ENCODE measurements at places on chromosomes 2 and 18.

GRCh38 chr2:40096360-40096759, 317.3 kb upstream of the THUMPD2 start:
- no peak for DNase-seq

DNA sequence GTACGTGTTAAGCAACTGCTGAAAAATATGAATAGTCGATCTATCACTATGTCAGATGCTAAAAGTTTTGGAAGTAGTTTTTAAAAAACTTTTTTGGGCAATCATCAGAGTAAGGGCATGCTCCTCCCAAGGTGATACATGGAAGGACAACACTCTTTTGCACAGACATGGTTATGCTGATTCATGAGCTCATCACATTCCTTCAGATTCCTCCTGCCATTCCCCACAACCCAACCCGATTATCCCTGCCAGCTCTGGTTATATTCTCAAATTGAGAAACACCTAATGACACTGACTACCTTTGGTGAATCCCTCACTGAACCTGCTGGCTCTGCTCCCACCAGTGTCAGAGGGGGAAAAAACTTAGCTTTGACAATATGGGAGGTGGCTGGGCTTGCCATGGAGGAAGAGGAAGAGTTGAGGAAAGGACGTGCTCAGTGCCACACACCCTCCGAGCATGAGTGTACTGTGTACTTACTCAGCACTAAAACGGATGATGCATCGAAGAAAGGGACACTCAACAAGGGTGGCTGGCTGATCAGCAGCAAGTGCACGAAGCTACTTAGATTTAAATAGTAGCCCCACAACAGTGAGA, 83.9 kb upstream of the RNU4ATAC start:
- no peak for DNase-seq

GRCh38 chr2:218894151-218894879, 13.7 kb downstream of the WNT10A start:
- DNase-seq = no peak

DNA sequence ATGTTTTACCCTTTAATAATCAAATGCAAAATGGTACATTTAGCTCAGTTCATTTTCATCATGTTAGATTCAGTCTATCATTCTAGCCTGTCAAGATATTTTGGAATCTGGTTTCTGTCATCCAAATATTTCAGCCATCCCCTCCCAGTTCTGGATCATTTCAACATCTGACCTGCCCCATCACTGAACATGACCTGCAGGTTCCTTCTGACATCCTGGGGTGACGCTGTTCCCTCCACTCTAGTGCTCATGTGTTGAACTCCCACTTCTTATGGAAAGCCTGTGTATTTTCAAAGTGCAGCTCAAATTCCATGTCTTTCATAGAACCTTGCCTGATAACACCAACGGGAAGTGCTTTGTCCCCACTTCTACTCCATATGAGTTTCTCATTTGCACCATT, 320.0 kb upstream of the TNP1 start:
- no peak for DNase-seq

DNA sequence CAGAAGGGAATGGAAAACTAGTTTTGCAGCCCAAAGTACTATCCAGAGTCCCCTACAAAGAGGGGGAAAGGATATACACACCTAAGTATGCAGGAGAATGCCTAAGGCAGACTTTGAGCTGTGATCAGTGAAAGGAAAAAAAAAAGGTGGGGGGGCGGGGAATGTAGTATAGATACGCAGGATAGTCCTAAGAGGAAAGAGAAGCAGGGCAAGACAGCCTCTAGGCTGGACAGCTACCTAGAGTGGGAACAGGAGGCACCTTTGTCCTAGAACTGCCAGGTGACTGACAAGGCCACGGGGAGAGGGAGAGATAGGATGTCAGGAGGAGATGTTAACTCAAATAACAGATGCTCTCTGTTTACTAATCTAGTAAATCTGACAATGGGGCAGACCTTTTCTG, 6.0 kb downstream of the REEP1 start:
- DNase-seq = no peak

DNA sequence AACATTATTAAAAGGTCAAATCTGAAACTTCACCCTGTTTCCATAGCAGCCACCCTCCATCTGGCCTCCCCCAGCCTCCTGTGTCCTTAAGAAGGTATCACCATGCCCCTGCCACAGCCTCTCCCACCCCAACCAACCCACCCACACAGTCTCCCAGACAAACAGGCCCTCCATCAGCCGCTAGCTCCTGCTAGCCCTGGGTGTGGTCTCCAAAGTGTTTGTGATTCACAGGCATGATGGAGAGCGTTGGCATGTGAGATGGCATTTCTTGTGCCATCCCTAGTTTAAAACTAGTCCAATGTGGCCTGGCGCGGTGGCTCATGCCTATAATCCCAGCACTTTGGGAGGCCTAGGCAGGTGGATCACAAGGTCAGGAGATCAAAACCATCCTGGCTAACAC, 44.9 kb upstream of the GPR45 start:
- DNase-seq = no peak

DNA sequence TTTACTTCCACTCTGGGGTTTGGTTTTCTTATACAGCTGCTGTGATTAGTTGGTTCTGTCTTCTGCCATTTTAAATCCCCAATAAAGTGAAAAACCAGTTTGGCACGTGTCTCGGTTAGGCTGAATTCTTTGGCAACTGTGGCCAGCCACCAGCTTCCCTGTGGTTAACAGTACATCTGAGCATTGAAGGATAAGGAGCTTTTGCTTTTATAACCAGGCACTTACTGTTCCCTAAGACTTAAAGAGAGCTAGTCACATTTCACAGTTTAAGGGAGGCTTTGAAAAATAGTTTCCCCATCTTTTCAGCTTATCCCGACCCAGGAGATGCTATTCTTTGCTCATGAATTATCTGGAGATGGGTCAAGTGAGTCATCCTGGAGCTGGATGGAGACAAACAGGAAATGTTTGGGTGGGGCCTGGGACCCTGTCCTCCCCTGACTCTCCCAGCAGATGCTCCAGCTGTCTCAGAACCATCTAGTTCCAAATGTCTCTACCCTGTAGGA, 57.3 kb upstream of the EML6 start:
- DNase-seq = no peak

GRCh38 chr18:62588217-62588616, 65.4 kb downstream of the ZCCHC2 start:
- no peak for DNase-seq

GRCh38 chr2:241485172-241485911, 23.0 kb downstream of the STK25 start:
- DNase-seq = no peak

GRCh38 chr2:26997394-26997793, 27.0 kb downstream of the MAPRE3 start:
- DNase-seq = no peak

GRCh38 chr2:112958428-112959108, 19.2 kb upstream of the IL36G start:
- DNase-seq = peak; percentile 13

GRCh38 chr2:240143801-240144648, 3.6 kb upstream of the OTOS start:
- peak; percentile 77 for DNase-seq

GRCh38 chr18:23114911-23115310, 20.4 kb upstream of the CABLES1 start:
- DNase-seq = no peak

DNA sequence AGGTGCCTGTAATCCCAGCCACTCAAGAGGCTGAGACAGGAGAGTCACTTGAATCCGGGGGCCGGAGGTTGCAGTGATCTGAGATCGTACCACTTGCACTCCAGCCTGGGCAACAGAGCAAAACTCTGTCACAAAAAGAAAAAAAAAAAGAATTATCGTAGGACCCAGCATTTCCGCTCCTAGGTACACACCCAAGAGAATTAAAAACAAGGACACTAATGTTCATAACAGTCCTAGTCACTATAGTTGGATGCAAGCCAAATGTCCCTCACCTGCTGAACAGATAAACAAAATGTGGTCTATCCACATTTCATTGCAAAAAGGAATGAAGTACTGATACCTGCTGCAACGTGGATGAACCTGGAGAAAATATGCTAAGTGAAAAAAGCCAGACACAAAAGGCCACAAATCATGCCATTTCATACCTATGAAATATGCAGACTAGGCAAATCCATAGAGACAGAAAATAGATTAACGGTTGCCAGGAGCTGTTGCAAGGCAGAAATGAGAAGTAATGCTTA, 21.2 kb downstream of the ADRA2B start:
- DNase-seq = no peak

DNA sequence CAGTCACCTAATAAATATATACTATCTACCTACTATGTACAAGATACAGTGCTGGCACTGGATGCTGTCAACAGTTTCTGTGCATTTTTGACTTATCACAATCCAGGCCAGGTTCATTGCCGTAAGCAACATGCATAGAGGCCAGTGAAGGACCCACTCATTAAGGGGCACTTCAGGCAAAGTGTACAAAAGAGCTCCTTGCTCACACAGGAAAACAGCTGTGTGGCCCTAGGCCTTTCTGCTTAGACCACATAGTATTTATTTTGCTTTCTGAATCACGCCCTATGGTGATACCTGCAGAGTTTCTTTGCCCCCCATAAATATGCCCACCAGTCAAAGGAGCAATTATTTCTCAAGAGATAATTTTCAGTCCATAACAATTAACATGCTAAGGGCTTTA, 39.6 kb upstream of the STAT4 start:
- no peak for DNase-seq

DNA sequence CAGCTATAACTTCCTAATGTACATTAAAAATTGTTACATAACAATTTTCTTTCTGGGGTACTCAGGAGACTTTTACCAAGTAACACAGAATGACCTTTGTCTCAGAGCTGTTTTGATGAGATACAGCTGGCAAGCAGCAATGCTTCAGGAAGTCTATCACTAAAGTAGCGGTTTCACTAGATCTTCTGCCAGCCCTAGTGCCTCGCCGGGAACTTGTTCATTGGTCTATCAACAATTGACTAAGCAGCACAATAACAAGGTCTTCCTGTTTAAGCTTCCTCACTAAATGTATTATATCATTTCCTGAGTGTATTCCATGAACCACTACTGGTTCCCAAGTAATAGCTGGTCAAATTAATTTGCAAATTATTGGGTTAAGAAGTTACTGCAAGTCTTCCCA, 69.2 kb downstream of the TRIP12 start:
- peak; percentile 38 for DNase-seq

- DNase-seq = no peak
Measured at GRCh38 chr2:144642131-144642530, 122.2 kb upstream of the ZEB2 start.

DNA sequence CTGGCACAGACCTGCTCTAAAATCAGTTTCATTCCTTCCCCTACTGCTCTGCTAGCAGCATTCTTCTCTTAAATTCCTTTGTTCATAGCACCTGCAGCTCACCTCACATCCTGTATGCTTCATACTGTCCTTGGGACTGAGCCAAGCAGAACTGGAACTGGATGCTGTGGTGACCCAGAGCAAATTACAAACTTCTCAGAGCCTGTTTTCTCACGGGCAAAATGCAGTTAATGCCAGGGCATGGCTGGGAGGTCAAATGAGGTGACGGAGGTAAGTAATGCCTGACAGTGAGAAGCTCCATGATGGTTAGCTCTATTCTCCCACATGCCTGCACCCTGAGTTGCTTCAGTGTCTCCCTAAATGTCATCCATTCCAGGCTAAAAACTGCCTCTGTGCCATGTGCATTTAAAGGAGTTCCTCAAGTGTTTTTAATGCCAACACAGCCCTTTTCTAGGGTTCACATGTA, 29.7 kb downstream of the C2orf42 start:
- no peak for DNase-seq

GRCh38 chr2:143719406-143719805, 590.2 kb downstream of the ARHGAP15 start:
- no peak for DNase-seq

DNA sequence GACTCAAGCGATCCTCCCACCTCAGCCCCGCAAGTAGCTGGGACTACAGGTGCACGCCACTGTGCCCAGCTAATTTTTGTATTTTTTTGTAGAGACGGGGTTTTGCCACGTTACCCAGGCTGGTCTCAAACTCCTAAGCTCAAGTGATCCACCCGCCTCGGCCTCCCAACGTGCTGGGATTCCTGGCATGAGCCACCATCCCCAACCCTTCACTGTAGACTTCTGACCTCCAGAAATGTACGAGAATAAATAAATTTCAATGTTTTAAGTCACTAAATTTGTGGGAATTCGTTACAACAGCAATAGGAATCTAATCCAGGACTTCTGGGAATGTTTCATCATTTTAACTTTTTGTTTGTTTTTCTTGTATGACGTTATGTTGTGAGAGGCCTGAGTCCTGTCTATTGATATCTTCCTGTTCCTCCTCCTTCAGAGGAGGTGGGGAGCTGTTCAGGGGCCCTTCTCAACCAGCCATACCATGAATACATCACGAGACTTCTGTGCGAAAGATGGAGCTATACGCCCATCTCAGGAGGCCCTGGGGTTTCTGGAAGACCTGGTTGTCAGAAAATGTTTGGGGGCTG, 40.0 kb downstream of the TEX44 start:
- DNase-seq = no peak

DNA sequence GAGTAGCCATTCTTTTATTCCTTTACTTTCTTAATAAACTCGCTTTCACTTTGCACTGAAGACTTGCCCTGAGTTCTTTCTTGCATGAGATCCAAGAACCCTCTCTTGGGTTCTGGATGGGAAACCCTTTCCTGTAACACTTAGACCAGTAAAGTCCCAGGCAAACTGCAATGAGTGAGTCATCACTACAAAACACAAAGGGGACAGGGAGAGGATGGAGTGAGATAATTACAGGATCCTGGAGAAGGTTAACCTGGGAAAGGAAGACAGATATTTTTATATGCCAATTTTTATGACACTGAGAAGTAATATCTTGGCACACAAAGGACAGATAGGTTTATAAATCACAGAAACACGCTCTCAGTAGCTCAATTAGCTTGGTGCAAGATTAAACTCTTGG, 48.7 kb downstream of the EHD3 start:
- no peak for DNase-seq

DNA sequence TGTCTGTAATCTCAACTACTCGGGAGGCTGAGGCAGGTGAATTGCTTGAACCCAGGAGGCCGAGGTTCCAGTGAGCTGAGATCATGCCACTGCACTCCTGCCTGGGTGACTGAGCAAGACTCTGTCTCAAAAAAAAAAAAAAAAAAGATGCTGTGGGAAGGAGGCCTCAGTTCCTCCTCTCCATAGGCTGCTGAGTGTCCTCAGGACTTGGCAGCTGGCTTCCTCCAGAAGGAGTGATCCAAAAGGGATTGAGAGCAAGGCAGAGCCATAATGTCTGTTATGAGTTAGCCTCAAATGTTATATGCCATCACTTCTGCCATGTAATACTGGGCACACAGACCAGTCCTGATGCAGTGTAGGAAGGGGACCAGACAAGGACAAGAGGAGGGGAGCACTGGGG, 6.6 kb upstream of the NPC1 start:
- no peak for DNase-seq

DNA sequence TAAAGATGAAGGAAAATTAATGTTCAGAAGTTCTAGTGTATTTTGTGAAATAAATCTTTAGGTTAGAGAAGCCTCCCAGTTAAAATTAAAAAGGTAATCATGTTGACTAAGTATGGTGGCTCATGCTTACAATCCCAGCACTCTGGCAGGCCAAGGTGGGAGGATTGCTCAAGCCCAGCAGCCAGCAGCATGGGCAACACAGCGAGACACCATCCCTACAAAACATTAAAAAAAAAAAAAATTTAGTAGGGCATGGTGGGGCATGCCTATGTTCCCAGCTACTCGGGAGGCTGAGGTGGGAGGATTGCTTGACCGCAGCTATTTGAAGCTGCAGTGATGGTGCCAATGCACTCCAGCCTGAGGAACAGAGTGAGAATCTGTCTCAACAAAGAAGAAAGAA, 17.9 kb downstream of the XPO1 start:
- no peak for DNase-seq

Data from T-cell (primary cell).